ENCODE measurements at places on chromosomes 11 and 22.

DNA sequence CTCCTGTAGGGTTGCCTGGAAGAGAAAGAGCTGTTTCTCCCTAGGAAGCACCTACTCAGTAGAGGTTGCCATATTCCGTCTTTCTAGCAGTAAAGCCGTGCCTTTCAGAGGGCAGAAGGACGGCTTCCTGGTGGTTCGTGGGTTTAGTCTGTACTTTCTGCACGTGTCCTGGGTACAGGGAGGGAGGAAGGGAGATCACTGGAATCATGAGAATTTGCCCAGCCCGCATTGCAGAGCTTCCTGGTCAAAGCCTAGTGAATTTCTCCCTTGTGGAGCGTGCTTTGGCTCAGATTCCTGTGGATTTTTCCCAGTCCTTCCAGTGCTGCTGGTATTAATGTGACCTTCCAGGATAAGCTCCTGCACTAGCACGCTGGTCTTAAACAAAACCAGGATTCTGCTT is 44.9 kb downstream of the GRAMD1B start:
- DNase-seq: no peak

DNA sequence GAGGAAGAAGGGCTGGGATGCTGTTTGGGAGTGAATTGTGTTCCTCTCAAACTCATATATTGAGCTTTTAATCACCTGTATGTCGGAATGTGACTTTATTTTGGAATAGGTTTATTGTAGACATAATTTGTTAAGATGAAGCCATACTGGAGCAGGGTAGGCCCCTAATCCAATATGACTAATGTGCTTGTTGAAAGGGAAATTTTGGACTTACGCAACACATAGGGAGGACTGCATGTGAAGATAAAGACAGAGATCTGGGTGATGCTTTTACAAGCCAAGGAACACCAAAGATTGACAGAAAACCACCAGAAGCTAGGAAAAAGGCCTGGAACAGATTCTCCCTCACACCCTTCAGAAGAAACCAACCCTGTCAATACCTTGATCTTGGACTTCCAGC is 43.2 kb upstream of the OVCH2 start:
- no peak for DNase-seq

DNA sequence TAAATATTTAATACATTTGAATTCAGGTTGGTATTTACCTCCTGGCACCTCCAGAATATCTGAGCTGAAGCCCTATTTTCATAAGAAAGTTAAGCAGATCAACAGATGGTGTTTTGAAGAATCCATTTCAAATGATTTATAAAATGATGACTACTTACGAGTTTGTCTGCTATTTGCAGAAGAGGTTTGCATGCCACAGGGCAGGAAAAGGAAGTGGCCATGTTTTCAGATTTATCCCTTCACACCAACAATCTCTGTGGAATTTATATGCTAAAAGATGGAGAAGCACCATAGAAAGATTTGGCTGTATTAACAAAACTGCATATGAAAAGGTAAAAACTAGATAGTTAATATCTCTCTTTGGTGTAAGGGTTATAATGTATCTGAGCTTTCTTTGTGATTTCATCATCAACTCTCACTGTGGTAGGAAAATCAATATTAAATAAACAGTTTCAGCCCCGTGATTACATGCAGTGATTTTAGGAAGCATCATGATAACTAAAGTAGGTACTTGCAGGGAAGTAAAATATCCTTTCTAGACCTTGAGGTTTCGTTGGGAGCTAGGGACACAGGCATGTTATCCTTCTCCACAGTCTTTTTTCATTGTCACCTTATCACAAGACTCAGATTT is 2.6 kb downstream of the BMAL1 start:
- no peak for DNase-seq

DNA sequence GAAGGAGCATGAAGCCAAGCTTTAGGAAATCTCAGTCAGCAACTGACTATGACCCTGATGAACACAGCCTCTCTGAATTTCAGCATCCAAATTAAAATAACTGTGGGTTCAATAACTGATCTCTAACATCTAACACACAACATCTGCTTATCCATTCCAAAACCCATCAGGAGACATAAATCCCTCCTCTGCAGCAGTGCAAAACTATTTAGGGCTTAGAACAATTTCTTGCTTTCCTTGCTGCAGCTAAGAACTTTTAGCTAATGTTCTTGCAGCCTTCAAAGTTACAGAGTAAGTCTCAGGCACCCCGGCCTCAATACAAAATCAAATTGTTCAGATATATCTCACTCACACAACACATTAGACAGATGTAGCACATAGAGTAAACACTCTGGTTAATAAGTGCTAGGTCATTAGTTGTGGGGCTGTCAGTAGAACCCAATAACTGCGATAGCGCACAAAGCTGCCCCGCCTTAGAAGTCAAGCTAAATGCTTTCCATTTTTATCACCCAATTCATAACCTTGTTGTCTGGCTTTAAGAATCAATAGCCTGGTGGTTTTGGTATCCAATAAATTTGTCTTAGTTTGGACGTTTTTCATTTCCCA is 139.6 kb downstream of the LARGE1 start:
- DNase-seq: no peak

- no peak for DNase-seq
Measured at GRCh38 chr11:89184021-89184420, 6.3 kb downstream of the TYR start.

GRCh38 chr11:59667812-59668187 is 1.0 kb downstream of the PATL1 start:
- DNase-seq: no peak

DNA sequence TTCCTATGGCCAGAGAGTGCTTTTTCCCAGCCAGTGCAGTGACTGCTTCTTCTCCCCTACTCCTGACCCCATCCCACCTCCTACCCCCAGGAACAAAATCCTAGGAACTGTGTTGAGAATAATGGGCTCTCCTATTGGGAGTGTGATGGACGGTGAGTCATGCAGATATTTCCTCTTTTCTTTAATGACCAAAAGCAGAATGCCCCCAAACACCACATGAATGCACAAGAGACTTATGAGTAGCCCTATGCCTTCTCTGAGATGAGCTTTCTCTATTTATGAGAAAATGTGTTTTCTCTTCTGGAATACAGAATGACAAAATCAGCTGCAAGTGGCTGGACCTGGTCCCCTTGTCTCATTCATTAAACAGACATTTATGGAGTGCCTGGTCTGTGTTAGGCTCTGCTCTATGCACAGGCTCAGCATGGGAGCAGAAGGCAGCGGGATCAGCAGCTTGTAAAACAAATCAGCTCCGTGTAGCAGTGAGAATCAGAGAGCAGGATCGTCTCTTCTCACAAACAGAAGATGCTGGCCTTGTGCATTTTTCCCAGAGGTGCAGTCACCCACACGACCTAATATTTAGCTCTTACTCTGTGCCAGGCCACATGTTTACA is 47.5 kb upstream of the GALNT18 start:
- no peak for DNase-seq

GRCh38 chr22:40007853-40008710 is 13.3 kb downstream of the FAM83F start:
- DNase-seq: no peak

DNA sequence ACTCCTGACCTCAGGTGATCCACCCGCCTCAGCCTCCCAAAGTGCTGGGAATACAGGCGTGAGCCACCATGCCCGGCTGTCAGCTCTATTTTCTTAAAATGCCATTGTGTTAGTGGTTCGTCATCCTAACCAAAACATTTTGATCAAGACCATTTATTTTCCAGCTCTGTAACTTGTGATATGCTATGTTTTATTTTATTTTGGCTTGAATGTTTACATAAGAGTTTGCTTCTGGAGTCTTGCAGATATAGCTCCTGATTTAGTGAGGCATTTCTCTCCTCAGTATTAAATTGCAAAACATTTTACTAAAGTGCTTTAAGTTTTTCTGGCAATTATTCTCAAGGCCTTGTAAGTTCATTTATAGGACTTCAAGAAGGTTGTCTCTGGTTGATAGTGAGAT is 4.4 kb downstream of the EP300 start:
- DNase-seq: no peak

DNA sequence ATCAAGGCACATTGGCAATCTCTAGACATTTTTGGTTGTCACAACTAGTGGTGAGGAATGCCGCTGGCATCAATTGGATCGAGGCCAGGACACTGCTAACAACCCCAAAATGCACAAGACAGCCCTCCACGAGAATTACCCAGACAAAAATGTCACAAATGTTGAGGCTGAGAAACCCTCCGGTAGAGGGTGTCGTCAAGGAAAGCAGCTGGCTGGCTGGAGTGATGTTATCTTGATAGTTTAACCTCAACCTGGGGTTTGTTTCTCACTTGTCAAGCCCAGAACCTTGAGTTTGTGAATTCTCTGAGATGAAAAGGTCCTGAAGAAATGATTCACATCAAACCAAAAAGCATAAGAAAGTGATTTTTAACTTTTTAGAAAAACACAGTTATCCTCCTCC is 21.1 kb upstream of the TMPRSS13 start:
- DNase-seq: no peak

DNA sequence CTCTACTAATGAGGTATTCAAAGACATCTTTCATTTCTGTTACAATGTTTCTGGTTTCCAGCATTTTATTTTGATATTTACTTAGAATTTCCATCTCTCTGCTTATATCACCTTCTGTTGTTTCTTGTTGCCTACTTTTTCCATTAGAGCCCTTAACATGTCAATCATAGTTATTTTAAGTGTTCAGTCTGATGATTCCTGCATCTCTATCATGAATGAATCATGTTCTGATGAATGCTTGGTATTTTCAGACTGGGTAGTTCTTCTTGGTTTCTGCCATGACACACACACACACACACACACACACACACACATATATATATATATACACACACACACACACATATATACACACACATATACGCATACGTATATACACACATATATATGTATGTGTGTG is 486.4 kb upstream of the ISX start:
- no peak for DNase-seq

- DNase-seq: peak; percentile 20
Measured at GRCh38 chr11:125164422-125165110, at the start of gene PKNOX2. TSS of gene PKNOX2 (plus strand) at chr11:125164751. CDS start at chr11:125351306, 186,555 bp downstream.

GRCh38 chr22:21714059-21714770 is 21.4 kb downstream of the YPEL1 start:
- no peak for DNase-seq

GRCh38 chr11:121231576-121232278 is 60.8 kb upstream of the SC5D start:
- DNase-seq: no peak

DNA sequence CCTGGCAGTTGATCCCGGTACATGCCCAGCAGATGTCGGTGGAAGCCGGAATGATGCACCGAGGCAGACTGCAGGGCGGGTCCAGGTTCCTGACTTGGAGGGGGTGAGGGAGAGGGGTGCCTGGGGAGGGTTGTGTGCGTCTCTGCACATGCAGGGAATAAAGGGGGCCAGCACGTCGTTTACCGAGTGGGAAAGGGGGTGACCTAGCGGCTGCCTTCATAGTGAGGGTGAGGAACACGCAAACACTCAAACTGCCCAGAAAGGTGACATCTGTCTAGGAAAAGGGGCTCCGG is 801.7 kb downstream of the TBC1D22A start:
- no peak for DNase-seq

- no peak for DNase-seq
Measured at GRCh38 chr11:59616396-59616982, 915 bp upstream of the OSBP start.

DNA sequence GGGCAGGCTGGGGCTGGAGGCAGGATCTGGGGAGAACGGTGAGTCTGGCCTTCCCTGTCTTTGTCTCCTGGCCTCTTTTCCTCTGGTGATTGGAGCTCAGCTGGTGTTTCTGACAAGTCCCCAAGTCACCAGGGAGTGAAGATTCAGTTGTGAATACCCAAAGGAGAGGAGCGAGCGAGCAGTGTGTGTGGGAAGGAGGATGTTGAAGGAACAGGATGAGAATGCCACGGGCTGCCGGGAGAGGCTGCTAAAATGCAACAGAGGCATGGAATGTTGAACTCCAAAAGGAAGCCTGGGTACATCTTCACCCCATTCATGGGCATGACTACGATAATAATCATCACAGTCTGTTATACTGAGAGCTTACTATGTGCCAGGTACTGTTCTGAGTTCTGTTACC is 163.3 kb downstream of the CEP164 start:
- no peak for DNase-seq

DNA sequence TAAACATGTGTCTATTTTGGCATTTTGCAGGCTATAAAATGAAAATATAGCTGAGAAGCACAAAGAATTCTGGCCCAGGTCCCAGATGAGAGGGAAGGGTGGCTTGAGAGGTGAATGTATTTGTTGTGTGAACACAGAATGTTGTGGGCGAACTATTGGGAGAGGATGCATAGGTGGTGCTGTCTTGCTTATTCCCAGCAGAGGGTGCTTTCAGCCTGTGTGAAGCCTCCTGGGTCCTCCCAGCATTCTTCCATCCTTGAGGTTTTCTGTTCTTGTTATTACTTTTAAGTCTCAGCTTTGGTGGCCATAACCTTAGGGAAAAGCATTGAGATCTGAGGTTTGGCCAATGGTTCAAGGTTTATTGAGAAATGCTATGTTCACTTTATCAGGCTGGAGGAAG is 108.7 kb upstream of the SNX19 start:
- no peak for DNase-seq

- no peak for DNase-seq
Measured at GRCh38 chr11:35784699-35785098, 122.1 kb downstream of the TRIM44 start.

- no peak for DNase-seq
Measured at GRCh38 chr11:44861849-44862557, 88.7 kb downstream of the TP53I11 start.

DNA sequence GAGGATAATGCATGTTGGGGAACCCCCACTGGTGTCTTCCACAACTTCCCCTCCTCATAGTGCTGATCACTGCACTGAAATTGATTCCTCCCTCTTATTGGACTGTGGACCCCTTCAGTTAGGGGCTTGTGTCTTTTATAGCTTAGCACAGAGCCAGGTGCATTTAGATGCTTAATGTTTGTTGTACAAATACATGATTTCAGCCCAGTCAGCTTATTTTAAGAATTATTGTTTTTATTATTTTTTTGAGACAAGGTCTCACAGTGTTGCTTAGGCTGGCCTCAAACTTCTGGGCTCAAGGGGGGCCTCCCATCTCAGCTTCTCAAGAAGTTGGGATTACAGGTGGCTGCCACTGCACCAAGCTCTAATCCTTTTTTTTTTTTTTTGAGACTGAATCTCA is 8.2 kb downstream of the THY1 start:
- no peak for DNase-seq

- no peak for DNase-seq
Measured at GRCh38 chr11:105713106-105713505, 103.2 kb downstream of the GRIA4 start.

GRCh38 chr11:116513894-116514293 is 258.9 kb downstream of the BUD13 start:
- DNase-seq: no peak

- DNase-seq: no peak
Measured at GRCh38 chr11:15941206-15941770, 415.1 kb downstream of the SOX6 start.

DNA sequence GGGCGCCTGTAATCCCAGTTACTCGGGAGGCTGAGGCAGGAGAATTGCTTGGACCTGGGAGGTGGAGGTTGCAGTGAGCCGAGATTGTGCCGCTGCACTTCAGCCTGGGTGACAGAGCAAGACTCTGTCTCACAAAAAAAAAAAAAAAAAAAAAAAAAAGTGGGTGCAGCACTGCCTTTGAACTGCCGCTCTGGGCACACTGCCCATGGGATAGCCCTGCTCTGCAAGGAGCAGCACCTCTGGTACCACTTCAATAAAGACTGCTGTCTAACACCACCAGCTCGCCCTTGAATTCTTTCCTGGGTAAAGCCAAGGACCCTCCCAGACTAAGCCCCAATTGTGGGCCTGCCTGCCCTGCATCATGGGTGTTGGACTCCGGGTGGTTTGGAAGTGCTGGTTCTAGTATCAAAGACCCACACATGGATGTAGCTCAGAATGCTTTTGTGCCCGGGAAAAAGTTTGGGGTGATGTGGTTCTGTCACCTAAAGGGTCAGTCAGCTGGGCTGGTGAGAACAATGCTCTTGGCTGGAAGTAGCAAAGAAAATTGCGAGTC is 444.3 kb downstream of the TBC1D22A start:
- DNase-seq: no peak
